Adrenal gland (tissue), 19 donors: ENCODE measurements at places on chromosomes 11 and 22. TPM values are rescaled to one million over a fixed set of nuclear protein-coding genes. Genes with fewer than 3 reads are reported as not detected.

The LRP4 gene
- 5.8 TPM for total RNA-seq

The PGA5 gene
- not detected for total RNA-seq

The IL18BP gene
- total RNA-seq, result 4.3 TPM

The ZNF202 gene
- total RNA-seq, result 2.8 TPM

The GPR83 gene
- total RNA-seq, result 0.18 TPM

The BACE1 gene
- total RNA-seq, result 43.1 TPM

The OR51B2 gene
- not detected for total RNA-seq

The PSMC3 gene
- total RNA-seq, result 85.4 TPM

The KCNQ1 gene
- 387 TPM for total RNA-seq

The OR52N5 gene
- total RNA-seq, result not detected

GRCh38 chr22:36564422-36565158 lies 35.6 kb upstream of the EIF3D start:
- no peak for DNase-seq

GRCh38 chr11:87002918-87003317 lies 34.8 kb upstream of the TMEM135 start:
- no peak for DNase-seq

- DNase-seq, result no peak
Observed at GRCh38 chr11:11025087-11025486, 167.2 kb upstream of the ZBED5 start.

GRCh38 chr22:21568347-21569075 lies 997 bp downstream of the UBE2L3 start:
- DNase-seq, result no peak

GRCh38 chr22:45645526-45646414 lies 25.9 kb upstream of the ATXN10 start:
- peak; percentile 77 for DNase-seq

DNA sequence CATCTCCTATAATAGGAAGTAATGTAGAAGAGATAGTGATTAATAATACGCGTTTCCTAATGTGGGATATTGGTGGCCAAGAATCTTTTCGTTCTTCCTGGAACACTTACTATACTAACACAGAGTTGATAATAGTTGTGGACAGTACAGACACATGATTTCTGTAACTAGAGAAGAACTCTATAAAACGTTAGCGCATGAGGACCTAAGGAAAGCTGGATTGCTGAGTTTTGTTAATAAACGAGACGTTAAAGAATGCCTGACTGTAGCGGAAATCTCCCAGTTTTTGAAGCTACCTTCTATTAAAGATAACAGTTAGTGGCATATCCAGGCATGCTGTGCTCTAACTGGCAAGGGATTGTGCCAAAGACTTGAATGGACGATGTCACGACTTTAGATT lies 83.3 kb downstream of the GGT1 start:
- no peak for DNase-seq

DNA sequence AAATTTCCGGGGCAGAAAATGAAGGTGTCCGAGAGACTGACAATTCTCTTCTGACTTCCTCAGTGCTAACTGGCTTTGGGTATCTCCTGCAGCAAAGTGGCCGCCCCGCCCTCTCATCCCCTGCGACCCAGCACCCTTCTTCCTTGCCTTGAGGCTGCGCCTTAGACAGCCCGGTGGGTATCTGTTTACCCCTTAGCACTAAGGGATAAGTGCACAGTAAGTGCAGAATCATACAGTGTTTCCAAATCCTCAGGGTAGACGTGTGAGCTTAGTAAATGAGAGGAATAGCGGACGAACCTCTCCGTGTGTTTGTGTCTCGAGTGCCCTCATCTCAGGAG lies 368 bp upstream of the CHORDC1 start:
- no peak for DNase-seq

- DNase-seq, result no peak
Observed at GRCh38 chr11:67062526-67063373, 6.1 kb downstream of the RHOD start.

GRCh38 chr22:20949698-20950183 lies 17.3 kb upstream of the AIFM3 start:
- no peak for DNase-seq

DNA sequence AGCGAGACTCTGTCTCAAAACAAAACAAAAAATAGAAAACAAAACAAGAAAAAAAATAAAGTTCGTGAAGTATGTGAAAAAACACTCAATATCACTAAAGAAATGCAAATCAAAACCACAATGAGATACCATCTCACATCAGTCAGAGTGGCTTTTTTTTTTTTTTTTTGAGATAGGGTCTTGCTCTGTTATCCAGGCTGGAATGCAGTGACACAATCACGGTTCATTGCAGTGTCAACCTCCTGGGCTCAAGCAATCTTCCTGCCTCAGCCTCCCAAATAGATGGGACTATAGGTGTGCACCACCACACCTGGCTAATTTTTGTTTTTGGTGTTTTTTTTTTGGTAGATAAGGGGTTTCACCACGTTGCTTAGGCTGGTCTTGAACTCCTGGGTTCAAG lies 37.5 kb downstream of the ATG16L2 start:
- no peak for DNase-seq

DNA sequence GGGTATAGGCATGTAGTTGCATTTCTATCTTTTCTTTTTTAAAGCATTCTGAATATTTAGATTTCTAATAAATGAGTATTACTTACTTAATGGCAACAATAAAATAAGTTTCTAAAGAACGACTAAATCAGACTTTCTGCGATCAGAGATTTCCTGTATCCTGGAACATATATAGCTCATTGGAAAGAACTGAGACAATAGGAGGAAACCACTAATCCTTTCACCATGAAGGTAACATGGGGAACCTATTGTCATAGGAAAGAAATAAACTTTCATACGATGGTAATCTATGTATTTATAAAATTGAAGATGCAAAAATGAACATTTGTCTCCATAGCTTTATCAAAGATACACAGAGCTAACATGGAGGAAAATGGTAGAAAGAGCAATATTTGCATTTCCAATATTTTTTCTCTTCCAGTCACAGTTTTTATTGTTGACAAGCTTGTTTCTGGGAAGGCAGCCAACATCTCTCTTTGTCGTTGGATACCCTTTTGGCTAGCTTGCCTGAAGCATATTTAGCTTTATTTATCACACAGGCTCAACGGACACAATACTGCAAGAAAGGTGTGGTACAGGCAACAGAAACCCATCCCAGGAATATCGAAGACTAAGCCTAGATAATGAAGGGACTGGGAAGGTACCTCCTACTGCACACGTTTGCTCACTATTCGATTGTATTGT lies 293.3 kb upstream of the MPPED2 start:
- DNase-seq, result no peak

DNA sequence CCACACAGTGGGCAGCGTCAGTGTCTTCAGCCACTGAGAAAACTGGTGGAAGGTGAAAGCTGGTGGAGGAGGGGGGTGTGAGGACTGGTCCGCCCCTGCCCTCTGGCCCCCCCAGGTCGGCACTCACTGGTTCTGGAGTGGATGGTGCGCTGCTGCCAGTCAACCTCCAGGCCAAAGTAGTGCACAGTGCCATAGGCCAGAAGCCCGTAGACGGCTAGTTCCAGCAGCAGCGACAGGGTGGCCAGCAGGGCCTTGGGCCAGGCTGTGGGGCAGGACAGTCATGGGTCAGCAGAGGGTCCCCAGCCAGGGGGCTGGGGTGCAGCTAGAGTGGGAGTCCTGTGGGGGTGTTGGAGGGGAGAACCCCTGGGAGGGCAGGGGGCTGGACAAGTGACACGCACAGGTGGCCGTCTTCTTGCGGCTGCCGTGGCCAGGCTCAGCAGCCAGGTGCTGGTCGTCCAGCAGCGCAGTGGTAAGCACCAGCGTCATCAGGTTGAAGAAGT lies 2.2 kb downstream of the LMF2 start:
- DNase-seq, result no peak

DNA sequence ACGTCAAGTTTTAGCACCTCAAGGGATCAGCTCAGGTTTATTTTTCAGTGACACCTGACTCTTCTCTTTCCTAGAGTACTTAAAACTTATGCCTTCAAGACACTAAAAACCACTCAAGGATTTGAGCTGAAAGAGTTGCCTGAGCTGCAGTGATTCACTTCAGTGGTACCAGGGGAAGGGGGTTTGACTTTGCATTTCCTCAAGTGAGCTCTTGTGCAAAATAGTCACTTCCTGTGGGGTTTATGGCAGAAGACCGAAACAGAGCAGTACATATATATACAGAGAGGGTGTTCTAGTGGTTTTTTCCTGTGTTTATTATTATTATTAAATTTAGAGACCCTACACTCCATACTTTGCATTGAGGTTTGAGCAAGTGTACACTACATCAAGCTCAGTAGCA lies 60.7 kb downstream of the DBX1 start:
- no peak for DNase-seq

DNA sequence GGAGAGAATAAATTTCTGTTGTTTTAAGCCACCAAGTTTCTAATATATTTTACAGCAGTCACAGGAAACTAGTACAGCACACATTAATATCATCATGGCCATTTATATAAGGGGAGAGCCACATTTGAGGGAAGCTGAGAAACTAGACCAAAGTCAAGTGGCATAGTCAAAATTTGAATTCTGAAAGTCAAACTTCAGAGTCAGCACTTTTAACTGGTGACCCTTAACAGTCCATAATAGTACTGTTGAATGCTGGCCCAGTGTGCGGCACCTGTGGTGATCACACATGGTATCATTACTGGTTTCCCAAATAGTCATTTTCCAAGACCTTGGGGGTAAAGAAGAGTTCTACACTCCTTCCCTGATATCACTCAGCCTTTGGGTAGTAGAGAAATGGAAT lies 44.3 kb upstream of the PAX6 start:
- no peak for DNase-seq
